DND-41 (cell line): ENCODE measurements at places on chromosomes 6 and 20.

DNA sequence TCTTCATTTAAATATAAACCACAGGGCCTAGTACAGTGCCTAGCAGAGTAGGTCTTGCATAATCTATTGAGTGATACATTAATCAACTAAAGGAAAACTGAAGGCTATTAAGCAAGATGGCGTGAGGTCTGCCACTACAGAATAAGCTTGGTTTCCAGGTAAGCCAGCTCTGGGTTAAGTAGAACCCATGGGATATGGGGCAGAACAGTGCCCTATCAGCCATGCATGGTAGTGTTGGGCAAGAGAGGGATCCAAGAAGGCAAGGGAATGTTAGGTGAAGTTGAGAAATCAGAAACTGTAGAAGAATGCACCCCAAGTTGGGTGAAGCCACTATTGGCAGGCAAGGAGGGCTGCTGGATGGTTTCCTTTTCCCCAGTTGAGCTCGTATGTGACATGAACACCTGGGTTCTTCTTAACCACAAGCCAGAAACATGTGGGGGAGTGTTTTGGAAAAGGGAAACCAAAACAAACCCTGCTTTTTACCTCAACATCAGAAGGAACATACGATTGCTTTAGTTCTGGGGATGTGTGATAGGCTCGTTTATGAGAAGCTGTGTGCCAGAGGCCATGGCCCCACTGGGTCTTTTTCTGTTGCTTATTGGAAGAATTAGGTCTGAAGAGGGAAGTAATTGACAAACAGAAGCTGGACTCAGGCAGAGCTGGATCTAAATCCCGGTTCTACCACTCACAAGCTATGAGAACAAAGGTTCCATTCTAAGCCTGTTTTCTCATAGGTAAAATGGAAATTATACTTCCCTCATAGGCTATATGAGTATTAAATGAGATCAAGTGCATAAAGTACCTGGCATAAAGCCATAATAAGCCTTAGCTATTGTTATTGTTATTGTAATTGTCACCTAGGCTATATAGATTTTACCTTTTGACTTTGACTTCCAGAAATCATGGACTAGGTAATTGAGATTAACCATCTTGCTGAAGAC lies 33.5 kb downstream of the NEDD9 start:
- peak overlapping the region; percentile 37; the same call in 1 of the 2 replicates for H3K4me3 ChIP-seq
- no peaks in the 10 kb centered on the region for H3K36me3 ChIP-seq
- H3K27me3 ChIP-seq = no peaks in the 10 kb centered on the region
- H3K4me1 ChIP-seq = peaks cover 52% of the 10 kb centered on the region
- peak overlapping the region; percentile 75 for H3K27ac ChIP-seq

DNA sequence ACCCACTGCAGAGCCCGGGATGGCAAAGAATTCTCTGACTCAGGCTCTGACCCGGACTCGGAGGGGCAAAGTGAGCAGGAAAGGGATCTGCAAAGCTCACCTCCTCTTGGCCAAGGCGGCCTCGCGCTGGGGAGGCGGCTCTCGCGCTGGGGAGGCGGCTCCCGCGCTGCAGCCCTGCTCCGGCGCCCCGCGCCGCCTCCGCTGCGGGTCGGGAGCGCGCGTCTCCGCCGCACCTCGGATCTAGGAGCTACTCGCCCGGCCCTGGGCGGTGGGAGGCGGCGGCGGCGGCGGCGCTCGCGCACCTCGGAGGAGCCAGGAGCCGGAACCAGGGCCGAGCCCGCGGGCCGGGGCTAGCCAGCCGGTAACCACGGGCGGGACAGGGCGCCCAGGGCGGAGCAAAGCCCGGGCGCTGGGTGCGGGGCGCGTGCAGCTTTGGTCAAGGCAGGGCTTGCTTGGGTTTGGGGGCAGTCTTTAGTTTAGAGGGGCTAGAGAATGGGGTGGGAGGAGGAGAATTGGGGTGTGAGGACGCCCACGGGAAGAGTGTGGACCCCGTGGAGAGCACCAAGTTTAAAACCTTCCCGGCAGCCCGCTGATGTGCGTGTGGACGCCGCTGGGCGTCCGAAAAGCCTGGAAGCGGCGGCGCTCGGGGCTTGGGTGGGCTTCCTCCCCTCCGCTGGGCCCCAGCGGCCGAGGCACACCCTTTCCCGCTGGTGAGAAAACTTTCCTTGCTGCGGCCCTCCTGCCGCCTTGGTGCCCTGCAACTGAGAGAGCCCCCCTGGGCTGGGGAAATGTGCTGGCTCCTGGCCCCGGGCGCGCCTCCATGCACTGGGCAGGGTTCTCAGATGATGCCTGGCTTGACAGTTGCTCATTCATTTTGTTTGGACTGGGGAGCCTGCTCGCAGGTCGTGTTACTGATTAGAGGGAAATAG lies at the start of gene MRAP2:
Gene MRAP2 (plus strand): TSS at position 250 of the 929 bp plus-strand sequence. CDS start 21,547 bp downstream, outside the sequence.
- H3K36me3 ChIP-seq = no peaks in the 10 kb centered on the region
- DNase-seq = no peak
- no peak within 1 kb of the TSS for H3K4me3 ChIP-seq
- H3K27me3 ChIP-seq = no peaks in the 10 kb centered on the region

DNA sequence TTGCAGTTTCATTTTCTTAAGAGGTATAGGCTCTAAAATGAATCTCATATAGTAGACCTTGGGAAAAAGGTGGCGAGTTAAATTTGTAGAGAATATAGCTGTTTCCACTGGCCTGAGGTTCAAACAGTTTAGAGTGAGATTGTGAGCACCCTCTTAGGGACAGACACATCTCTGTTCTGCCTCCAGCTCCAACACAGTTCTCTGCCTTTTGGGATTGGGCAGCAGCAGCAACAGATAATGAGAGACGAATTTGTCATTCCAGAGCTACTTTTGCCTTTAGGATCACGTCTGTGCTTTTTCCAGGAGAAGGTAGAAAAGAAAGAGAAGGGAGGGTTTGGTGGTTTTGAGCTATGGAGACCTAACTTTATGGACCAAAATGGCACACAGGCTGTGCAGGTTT lies 289.4 kb downstream of the PRL start:
- H3K4me3 ChIP-seq = no peak overlapping the region
- H3K27me3 ChIP-seq = no peaks in the 10 kb centered on the region
- no peak overlapping the region for H3K27ac ChIP-seq

DNA sequence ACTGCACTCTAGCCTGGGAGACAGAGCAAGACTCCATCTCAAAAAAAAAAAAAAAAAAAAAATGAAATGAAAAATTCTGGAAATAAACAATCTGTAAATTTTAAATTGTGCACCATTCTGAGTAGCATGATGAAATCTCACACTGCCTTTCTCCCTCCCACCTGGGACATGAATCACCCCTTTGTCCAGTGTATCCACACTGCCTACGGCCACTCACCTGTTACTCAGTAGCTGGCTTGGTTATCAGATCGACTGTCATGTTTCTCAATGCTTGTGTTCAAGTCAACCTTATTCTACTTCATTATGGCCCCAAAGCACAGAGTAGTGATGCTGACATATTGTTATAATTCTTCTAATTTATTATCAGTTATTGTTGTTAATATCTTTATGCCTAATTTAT lies 58.7 kb upstream of the MTHFD1L start:
- no peaks in the 10 kb centered on the region for H3K4me1 ChIP-seq
- H3K36me3 ChIP-seq = no peaks in the 10 kb centered on the region
- H3K27me3 ChIP-seq = peaks cover 1% of the 10 kb centered on the region
- no peak overlapping the region for H3K27ac ChIP-seq

- H3K27me3 ChIP-seq = no peaks in the 10 kb centered on the region
- no peak for DNase-seq
- H3K4me1 ChIP-seq = no peaks in the 10 kb centered on the region
- no peaks in the 10 kb centered on the region for H3K36me3 ChIP-seq
- H3K4me3 ChIP-seq = no peak overlapping the region
Measured at GRCh38 chr20:7798176-7798575, 142.1 kb downstream of the HAO1 start.

DNA sequence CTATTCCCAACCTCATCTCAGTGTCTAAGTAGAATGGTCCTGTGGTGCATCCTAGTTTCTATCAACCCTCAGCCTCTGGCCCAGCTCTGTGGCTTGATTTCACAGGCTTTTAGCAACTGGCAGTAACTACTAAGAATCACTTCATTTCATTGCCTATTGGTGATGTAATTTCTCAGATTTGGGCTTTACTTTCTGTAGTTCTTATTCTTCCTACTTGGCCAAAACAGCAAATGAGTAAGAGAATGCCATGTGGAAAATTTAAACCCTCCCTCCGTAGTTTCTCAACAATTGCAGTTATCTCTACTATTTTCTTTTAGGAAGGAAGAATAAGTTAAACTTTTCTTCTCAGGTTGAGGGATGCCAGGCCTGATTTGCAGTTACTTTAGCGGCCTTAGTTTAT lies 387.3 kb downstream of the CDKAL1 start:
- H3K4me1 ChIP-seq = no peaks in the 10 kb centered on the region
- H3K4me3 ChIP-seq = no peak overlapping the region
- H3K27me3 ChIP-seq = no peaks in the 10 kb centered on the region
- no peak for DNase-seq

- H3K27ac ChIP-seq = no peak overlapping the region
- H3K4me1 ChIP-seq = peaks cover 15% of the 10 kb centered on the region
- DNase-seq = no peak
- no peaks in the 10 kb centered on the region for H3K27me3 ChIP-seq
Measured at GRCh38 chr6:90026216-90026615, 131.9 kb downstream of the GJA10 start.

- H3K27ac ChIP-seq = no peak overlapping the region
- H3K4me1 ChIP-seq = 0 out of 2 replicates have a peak, but pooled peaks cover 3% of the 10 kb centered on the region
- H3K4me3 ChIP-seq = no peak overlapping the region
- peaks cover 4% of the 10 kb centered on the region for H3K27me3 ChIP-seq
- no peaks in the 10 kb centered on the region for H3K36me3 ChIP-seq
- DNase-seq = no peak
Measured at GRCh38 chr6:27495386-27496135, 22.7 kb upstream of the ZNF184 start.

- H3K4me1 ChIP-seq = peaks cover 5% of the 10 kb centered on the region
- DNase-seq = no peak
- H3K27me3 ChIP-seq = peaks cover 23% of the 10 kb centered on the region
Measured at GRCh38 chr6:30127238-30128093, 8.5 kb upstream of the TRIM40 start.

DNA sequence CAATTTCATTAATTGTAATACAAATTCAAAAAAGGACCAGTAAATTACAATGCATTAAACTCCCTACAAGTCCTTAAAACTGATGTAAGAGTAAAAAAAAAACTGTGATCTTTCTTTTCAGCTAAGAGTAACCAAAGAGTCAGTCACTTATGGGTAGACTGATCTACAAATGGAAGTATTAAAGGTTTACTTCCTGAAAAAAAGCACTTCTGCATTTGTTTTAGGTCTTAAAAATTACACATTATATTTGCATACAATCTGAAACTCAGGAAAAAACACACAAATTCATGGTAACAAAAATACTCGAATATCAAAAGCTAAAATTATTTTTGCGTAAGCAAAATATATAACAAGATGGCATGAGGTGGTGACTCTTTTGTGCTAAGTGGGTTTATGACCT lies 23.5 kb downstream of the USP49 start:
- no peaks in the 10 kb centered on the region for H3K27me3 ChIP-seq
- DNase-seq = no peak
- H3K36me3 ChIP-seq = peaks cover 28% of the 10 kb centered on the region
- no peaks in the 10 kb centered on the region for H3K4me1 ChIP-seq
- no peak overlapping the region for H3K4me3 ChIP-seq
- H3K27ac ChIP-seq = no peak overlapping the region

DNA sequence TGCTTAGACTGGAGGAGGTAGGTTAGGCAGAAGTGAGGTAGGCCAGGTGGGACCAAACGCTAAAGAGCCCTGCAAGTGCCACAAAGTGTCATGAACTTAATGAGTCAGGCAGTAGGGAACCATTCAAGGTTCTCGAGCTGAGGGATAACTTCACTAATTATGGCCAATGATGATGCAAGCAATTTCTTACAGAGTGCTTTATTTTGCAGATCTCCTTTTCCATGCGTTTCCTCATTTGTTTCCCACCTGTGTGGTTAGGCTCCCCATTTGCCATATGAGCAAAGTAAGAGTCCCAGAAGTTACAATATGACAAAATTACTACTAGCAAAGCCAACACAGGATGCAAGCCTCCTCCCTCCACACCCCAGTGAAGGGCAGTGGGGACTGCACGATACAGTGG lies 36.5 kb upstream of the PSMF1 start:
- no peaks in the 10 kb centered on the region for H3K27me3 ChIP-seq
- no peaks in the 10 kb centered on the region for H3K4me1 ChIP-seq
- no peak overlapping the region for H3K4me3 ChIP-seq
- no peaks in the 10 kb centered on the region for H3K36me3 ChIP-seq
- no peak overlapping the region for H3K27ac ChIP-seq

GRCh38 chr6:21332077-21332476 lies 261.5 kb upstream of the SOX4 start:
- no peaks in the 10 kb centered on the region for H3K27me3 ChIP-seq
- H3K36me3 ChIP-seq = no peaks in the 10 kb centered on the region
- H3K4me1 ChIP-seq = no peaks in the 10 kb centered on the region
- H3K27ac ChIP-seq = no peak overlapping the region
- DNase-seq = no peak

DNA sequence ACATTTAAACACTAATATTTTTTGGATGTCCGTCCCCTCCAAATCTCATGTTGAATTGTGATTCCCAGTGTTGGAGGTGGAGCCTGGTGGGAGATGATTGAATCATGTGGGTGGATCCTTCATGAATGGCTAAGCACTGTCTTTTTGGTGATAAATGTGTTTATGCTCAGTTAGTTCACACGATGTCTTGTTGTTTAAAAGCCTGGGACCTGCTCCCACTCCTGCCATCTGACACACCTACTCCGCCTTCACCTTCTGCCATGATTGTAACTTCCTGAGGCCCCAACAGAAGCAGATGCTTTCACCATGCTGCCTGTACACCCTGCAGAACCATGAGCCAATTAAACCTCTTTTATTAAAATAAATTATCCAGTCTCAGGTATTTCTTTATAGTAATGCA lies 114.7 kb downstream of the TNFAIP3 start:
- DNase-seq = no peak
- H3K36me3 ChIP-seq = no peaks in the 10 kb centered on the region
- no peak overlapping the region for H3K4me3 ChIP-seq

DNA sequence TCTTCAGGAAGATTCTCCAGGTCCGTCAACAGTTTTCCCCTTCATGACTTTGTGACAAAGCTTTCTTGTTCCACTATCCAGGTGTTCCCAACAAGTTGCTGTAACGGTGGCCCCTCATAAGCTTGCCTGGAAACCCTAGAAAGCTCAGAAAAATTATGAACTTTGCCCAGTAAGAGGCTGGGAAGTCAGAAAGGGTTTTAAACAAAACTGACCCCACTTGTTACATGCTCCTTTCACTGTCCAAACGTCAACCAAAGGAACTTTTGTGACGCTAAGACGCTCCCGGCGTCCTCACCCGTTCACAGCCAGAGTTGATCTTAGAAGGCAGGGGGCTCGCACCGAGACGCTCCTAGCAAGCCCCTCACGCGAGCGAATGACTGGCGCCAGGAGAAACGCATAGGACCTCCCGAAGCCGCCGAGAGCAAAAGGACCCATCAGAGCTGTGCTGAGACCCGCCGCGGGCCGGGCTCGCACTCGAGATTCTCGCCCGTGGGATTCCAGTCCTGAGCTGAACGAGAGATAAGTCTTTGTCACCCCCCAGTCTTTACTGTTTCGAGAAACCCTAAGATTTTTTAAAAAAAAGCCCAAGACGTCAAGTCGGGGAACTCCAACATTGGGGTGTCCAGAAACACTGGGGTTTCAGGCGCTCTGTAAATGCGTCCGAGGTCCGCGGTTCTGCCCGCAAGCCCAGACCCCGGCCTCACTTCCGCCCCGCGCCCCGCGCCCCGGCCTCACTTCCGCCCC lies 544 bp upstream of the ACAT2 start:
- peak; percentile 53 for DNase-seq
- H3K27ac ChIP-seq = peak overlapping the region; percentile 82
- no peaks in the 10 kb centered on the region for H3K27me3 ChIP-seq
- peaks cover 59% of the 10 kb centered on the region for H3K36me3 ChIP-seq

- no peaks in the 10 kb centered on the region for H3K4me1 ChIP-seq
- DNase-seq = no peak
- no peaks in the 10 kb centered on the region for H3K36me3 ChIP-seq
- no peaks in the 10 kb centered on the region for H3K27me3 ChIP-seq
- no peak overlapping the region for H3K4me3 ChIP-seq
- no peak overlapping the region for H3K27ac ChIP-seq
Measured at GRCh38 chr6:92047860-92048259, 1371.5 kb downstream of the EPHA7 start.
